ENCODE measurements at places on chromosomes 7 and 10.

DNA sequence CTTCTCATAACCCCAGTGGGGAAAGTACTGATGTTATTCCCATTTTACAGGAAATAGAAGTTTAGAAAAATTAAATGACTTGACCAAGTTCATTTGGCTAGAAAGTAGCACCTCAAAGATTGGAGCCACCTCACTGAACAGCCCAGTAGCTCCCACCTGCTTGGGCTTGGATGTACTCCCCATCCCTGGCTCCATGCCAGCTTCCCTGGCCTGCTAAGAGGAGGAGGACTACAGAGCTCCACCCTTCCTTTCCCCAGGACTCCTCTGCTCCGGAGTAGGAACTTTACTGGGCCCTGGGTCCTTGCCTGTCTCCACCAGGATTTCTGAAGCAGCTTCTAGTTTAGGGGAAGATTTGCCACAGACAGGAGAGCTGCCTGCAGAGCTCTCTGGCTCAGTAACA is 3.1 kb downstream of the HPS6 start:
- DNase-seq = no peak
- peaks cover 12% of the 10 kb centered on the region for H3K36me3 ChIP-seq
- no peaks in the 10 kb centered on the region for H3K27me3 ChIP-seq
- peaks cover 25% of the 10 kb centered on the region for H3K4me1 ChIP-seq
- H3K4me3 ChIP-seq = no peak overlapping the region
- no peak overlapping the region for H3K27ac ChIP-seq

DNA sequence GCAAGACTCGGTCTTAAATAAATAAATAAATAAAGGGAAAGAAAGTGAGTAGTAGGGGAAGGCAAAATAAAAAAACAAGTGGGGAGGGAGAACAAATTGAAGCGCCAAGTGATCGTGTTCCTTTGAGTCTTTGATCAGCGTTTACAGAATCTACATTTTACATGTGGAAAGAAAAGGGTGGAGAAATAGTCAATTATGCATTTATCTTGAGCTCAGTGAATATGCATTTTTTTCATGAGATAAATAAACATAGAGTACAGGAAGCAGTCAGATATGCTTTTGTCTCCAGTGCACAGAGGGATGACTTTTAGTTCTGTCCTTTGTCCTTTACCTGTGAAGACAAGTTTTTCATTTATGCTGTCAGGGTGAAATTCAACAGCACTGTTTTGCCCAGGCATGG is 6.1 kb upstream of the GUSB start:
- no peaks in the 10 kb centered on the region for H3K36me3 ChIP-seq
- no peaks in the 10 kb centered on the region for H3K4me1 ChIP-seq
- no peak for DNase-seq
- H3K27ac ChIP-seq = no peak overlapping the region
- H3K4me3 ChIP-seq = no peak overlapping the region

DNA sequence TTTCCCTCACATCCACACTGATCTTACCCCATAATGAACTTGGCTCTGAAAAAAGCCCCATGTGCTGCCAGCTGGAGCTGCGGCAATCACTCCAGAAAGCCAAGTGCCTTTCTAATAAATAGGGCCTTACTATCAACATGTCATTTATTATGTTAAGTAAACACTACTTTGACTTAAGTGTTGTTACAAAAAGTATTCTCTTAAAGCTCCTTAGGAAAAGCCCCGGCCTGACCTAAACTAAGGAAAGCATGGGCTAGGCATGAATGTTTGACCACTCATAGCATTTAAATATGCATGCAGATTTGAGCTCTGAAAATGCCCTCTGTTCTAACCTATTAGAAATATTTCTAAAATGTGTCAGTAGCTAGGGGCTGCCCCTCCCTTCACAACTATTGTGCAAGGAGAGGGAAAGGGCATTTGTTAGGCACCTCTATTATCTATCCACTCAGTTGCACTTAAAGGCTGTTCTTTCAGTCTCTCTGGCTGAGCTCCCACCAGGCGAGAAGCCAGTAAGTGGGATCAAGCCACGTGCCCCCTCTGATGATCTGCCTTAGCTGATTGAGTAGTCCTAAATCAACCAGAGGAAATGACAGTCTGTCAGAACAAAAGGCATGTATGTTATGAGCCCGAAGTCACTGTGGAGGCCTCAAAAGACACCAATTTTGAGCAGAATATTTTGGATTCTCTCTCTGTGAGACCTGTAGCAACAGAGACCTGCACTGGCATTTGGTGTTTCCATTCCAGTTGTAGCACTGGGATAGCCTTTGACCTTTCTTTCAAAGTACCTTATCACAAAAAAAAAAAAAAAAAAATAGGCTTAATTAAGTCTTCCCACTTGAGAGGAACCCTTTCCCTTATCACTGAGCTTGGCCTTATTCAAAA is 77.1 kb downstream of the ITGB8 start:
- no peaks in the 10 kb centered on the region for H3K4me1 ChIP-seq
- H3K36me3 ChIP-seq = no peaks in the 10 kb centered on the region
- DNase-seq = no peak
- H3K4me3 ChIP-seq = no peak overlapping the region
- H3K27me3 ChIP-seq = no peaks in the 10 kb centered on the region

- H3K27me3 ChIP-seq = no peaks in the 10 kb centered on the region
- no peaks in the 10 kb centered on the region for H3K4me1 ChIP-seq
- no peak overlapping the region for H3K27ac ChIP-seq
- no peak for DNase-seq
- H3K4me3 ChIP-seq = no peak overlapping the region
Observed at GRCh38 chr7:122965306-122965705, 30.2 kb downstream of the TAS2R16 start.

DNA sequence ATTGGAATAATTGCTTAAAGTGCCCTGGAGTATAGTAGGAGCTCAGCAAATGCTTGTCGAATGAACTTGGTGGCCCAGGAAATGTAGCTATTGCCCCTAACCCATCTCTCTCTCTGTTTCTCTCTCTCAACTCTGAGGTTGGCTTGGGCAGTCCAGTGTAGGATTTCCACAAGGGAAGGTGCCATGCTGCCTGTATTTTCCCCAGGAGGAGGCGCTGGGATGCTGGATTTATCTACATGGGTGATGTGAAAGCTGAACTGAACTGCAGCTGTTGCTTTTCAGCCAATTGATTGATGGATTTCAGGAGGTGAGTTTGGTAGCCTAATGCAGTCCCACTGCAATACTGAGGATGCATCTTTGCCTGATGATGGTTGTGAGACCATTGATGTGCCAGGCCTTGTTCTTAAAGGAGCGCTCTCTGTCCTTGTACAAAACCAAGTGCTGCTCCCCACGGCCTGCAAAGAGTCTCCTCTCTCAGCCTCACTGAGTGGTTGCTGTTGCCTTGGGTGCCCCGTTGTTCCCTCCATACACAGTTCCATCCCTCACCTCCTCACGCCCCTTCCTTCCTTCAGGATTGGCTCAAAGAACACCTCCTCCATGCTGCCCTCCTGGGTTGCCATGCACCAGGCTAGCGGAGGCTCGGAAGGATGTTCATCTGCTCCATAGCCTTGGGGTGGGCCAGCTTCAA is 200.6 kb downstream of the GLRX3 start:
- no peaks in the 10 kb centered on the region for H3K36me3 ChIP-seq
- no peaks in the 10 kb centered on the region for H3K4me1 ChIP-seq
- H3K27me3 ChIP-seq = no peaks in the 10 kb centered on the region
- no peak for DNase-seq

DNA sequence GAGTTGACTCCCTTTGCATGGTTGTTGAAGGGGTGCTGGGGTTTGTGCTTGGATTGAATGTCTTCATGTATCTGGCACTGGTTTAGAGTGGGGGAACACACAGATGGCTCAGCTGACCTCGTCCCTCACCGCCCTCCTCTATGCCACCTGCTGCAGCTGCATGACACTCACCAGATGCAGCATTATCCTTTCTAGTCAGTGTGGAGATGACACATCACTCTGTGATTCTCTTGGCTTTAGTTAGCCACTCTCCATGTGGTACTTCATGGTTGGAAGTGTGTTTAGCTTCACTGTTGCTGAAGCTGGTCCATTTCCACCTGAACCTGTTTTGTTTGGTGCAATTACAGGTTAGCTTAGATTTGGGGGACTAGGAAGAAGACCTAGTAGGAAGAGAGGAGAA is 56.3 kb upstream of the BMPER start:
- no peak overlapping the region for H3K4me3 ChIP-seq
- DNase-seq = no peak

DNA sequence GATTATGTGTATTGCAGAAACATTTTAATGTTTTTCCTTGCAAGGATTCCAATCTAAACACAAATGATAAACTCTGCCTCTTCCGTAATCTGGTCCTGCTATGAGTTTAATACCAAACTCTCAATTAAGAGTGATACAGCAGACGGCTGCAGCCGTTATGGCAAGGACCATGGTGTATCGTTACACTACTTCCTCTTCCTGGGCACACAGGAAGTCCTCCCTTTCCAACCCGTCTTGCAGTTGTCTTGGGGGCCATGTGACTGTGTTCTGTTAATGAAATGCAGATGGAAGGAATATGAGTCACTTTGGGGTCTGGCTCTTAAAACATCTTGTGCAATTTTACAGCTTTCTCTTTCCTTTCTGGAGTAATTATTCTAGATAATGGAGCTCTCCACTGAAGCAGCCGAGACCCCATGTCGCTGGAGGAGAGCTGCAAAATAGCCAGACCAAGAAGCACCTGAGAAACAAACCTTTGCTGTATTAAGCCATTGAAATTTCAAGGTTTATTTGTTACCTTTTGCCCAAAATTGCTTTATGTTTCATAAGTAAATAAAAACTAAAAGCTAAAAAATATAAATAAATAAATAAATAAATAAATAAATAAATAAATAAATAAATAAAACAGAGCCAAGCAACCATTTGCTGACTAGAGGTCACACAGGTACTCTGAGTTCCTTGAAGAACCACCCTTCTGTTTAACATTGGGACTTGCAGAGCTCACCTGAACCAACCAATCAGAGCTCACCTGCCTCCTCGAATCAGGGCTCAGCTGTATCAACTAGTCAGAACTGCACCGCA is 74.7 kb downstream of the FRMPD2 start:
- H3K27me3 ChIP-seq = peaks cover 10% of the 10 kb centered on the region
- DNase-seq = no peak
- no peak overlapping the region for H3K4me3 ChIP-seq
- H3K27ac ChIP-seq = no peak overlapping the region
- no peaks in the 10 kb centered on the region for H3K4me1 ChIP-seq

DNA sequence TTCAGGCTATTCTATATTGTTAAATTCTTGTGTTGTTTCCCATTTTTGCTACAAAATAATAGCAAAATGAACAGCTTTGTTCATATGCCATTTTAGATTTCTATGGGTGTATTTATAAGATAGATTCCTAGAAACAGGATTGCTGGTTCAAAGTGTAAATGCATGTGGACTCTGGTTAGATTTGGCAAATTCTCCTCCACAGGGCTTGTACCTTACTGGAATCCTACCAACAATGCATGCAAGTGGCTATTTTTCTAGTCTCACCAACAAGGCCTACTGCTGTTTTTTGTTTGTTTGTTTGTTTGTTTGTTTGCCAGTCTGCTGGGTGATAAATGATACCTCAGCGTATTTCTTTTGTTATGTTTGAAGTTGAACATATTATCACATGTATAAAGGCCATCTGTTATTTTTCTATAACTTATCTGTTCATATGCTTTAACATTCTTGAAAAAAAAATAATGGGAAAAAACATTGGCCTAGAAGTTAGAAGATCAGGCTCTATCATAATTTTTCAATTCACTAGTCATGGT is 87.1 kb upstream of the AHR start:
- H3K27ac ChIP-seq = no peak overlapping the region
- H3K4me3 ChIP-seq = no peak overlapping the region
- no peaks in the 10 kb centered on the region for H3K36me3 ChIP-seq
- H3K4me1 ChIP-seq = peaks cover 1% of the 10 kb centered on the region
- no peaks in the 10 kb centered on the region for H3K27me3 ChIP-seq

DNA sequence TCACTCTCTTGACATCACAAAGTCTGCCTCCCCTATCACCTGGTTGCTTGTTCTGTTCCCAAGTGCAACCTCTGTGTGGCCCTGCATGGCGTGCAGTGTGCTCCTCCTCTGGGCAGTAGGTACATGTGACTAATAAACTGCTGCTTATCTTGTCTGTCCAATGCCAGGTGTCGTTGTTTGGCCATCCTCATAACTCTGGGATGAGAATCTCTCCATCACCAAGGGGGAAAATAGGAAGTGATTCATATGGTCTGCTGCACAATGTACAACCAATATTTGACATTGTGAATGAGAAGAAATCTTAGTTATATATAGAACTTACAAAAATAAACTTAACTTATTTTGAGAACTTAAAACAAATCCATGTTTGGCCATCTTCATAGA is 135.2 kb downstream of the INHBA start:
- H3K4me1 ChIP-seq = no peaks in the 10 kb centered on the region
- H3K4me3 ChIP-seq = no peak overlapping the region
- H3K27me3 ChIP-seq = no peaks in the 10 kb centered on the region
- no peak overlapping the region for H3K27ac ChIP-seq
- no peak for DNase-seq
- no peaks in the 10 kb centered on the region for H3K36me3 ChIP-seq

DNA sequence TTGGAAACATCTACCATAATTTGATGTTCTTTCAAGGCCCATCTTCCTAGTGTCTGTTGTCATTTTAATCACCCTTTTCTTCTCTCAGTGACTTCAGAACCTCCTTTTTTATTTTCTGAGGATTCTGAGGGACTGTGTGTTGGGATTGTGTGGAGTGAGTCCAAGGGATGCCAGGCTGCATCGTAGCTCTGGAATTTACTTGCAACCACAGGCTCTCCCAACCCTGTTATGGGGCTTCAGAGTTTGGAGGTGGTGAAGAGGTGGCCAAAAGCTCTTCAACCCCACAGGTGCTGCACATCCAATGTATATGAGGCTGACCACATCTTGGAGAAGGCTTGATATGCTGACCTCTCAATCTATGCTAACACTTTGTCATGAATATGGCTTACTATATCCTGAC is 79.5 kb upstream of the GPR141 start:
- H3K4me3 ChIP-seq = no peak overlapping the region
- DNase-seq = no peak
- no peak overlapping the region for H3K27ac ChIP-seq
- no peaks in the 10 kb centered on the region for H3K4me1 ChIP-seq

DNA sequence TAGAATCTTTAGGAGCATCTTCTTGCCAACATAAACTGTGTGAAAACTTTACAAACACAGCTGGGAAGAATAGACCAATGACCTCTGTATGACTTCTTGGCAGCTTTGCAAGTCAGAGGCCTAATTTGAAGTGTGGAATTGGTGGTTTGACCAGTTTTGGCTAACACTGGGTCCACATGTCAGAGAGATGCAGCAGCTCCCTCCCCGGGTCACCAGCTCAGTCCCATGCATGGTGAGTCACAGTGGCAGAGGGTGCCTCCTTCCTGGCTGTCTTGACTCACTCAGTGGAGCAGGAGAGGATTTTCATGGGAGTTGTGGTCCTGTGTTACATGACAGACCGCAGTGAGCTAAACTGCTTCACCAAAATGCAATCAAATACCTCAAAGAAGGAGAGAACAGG is 8.2 kb upstream of the STARD3NL start:
- peaks cover 2% of the 10 kb centered on the region for H3K36me3 ChIP-seq
- no peak overlapping the region for H3K27ac ChIP-seq
- H3K27me3 ChIP-seq = peaks cover 39% of the 10 kb centered on the region
- H3K4me1 ChIP-seq = peaks cover 23% of the 10 kb centered on the region

GRCh38 chr7:91710881-91711280 is 169.6 kb downstream of the MTERF1 start:
- H3K4me3 ChIP-seq = no peak overlapping the region
- no peak for DNase-seq
- no peaks in the 10 kb centered on the region for H3K27me3 ChIP-seq
- no peaks in the 10 kb centered on the region for H3K4me1 ChIP-seq
- no peaks in the 10 kb centered on the region for H3K36me3 ChIP-seq
- H3K27ac ChIP-seq = no peak overlapping the region

GRCh38 chr10:119872610-119872859 is at the start of gene MCMBP:
MCMBP (minus strand) TSS chr10:119872843; CDS start chr10:119872584, 259 bp downstream.
- peaks cover 40% of the 10 kb centered on the region for H3K4me1 ChIP-seq
- no peaks in the 10 kb centered on the region for H3K27me3 ChIP-seq
- peaks cover 18% of the 10 kb centered on the region for H3K36me3 ChIP-seq

- peaks cover 4% of the 10 kb centered on the region for H3K27me3 ChIP-seq
- no peaks in the 10 kb centered on the region for H3K36me3 ChIP-seq
- no peak overlapping the region for H3K4me3 ChIP-seq
Observed at GRCh38 chr7:142351145-142351544, 93.3 kb upstream of the PRSS58 start.

Data from activated CD4-positive, alpha-beta memory T cell treated with anti-CD3 and anti-CD28 coated beads, Interleukin-2, amount 10 ng/mL, durations not matched to agents 7 days and 5 days (primary cell).